ENCODE measurements at places on chromosomes 7 and 10.

DNA sequence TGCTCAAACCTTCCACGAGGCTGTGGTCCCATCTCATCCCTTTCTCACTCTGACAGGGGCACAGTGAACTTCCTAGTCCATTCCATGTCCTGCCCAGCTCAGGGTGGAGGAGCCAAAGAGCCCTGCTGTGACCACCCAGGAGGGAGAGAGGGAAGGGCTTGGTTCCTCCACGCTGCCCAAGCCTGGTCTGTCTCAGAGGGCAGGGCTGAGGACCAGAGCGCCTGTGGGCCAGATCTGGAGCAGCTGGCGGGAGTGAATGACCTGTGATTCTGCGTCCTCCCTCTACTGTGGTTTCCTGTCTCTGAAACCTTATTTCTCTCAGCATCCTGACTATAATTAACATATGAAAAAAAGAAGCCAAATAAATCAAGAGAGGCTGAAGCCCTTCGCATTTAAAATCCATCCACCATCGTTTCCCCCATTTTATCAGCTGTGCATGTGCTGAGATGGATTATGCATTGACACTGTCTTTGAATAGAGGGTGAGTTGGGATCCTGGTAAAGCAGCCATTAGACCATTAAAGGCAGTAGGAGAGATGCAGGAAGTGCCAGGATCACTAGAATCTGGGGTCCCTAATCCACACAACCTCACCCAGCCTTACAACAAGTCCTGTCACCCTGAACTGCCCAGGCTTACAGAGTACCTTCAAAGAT, 165.6 kb downstream of the DPP6 start:
- no peak for DNase-seq

- DNase-seq = no peak
Measured at GRCh38 chr10:96660297-96660696, 60.0 kb downstream of the PIK3AP1 start.

GRCh38 chr10:22710139-22710745, 4.1 kb downstream of the PIP4K2A start:
- peak; percentile 68 for DNase-seq

DNA sequence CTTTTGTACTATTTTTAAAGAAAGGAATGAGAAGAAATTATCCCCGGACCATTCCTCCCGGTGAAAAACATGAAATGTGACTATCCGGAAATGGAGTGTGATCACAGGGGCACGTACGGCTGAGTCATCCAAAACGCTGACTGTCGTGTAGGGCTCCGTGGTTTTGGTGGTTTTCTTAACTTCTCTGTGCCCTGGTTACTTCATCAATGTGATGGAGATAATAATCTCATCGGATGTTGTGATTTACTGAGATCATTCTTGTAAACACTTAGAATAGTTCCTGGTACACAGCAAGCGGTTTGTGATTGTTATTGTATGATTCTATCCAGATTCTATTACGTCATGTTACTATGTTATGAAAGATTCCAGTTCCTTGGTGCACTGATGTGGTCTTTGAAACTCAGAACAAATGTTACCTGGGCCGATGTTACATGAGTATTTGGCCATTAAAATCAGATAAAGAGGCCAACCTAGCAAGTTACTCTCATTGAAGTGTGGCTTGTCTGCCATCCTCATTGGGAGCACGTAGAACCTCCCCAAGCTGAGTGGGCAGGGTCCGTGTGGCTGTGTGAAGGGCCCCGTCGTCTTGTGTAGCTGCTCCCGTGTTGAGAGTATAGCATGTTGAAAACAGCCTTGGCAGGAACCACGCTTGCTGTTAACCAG, 99.5 kb downstream of the CAMK1D start:
- DNase-seq = peak; percentile 62

- no peak for DNase-seq
Measured at GRCh38 chr7:90764848-90765570, 168.9 kb downstream of the CDK14 start.

DNA sequence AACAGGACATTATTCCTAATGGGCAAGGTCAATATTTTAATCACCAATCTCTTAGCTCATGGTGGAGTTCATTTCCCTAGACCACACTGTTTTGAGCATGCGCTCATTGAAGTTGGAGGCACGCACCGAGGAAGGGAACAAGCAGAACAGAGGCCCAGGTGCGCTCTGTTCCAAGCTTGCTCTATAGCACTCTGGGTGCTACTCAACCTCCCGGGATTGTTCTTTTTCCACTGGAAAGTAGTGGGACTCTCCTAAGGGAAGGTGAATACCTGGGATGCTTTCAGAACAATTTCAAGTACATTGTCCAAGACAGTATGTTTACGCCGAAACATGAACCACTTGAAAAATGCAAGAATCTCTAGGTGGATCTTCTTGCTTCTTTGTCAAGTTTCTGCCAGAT, 16.2 kb downstream of the PLXNA4 start:
- DNase-seq = no peak

DNA sequence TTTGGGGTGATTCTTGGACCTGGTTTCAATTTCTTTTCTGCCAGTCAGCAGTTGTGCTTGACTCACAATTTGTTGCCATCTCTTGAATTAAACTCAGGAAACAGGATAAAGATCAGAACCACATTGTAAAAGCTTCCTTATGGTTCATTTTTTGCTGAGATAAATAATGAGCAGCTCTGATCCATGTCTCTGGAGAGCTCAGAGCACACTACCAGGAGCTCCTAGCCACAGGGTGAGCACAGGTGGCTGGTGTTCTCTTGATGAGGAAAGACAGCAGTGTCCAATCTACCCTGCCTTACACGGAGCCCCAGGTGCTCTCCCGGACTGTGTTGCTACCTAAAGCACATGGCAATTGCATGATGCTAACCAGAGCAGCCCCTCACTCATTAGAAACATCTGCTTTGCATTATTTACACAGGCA, 17.2 kb upstream of the FAM170B start:
- DNase-seq = no peak

GRCh38 chr7:129083525-129083924, 28.6 kb upstream of the TNPO3 start:
- DNase-seq = no peak

DNA sequence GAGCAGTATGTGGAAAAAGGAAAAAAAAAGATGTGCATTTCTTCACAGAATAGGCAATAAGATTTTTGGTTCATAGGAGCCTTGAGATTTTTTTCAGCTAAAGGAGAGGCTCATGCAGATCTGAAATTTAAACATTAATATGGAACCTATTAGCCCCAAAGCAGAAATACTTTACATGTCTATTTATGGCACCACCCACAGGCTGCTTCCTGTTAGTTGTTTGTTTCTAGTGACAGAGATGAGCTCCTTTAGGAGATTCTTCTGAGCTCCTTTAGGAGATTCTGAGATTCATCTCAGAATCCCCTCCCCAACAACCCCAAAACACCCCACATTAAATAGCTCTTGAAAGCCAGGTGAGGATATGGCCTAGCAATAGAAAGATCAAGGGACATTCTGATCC, 27.9 kb upstream of the HPS1 start:
- DNase-seq = no peak

GRCh38 chr10:66792441-66792840, 133.4 kb upstream of the LRRTM3 start:
- no peak for DNase-seq

DNA sequence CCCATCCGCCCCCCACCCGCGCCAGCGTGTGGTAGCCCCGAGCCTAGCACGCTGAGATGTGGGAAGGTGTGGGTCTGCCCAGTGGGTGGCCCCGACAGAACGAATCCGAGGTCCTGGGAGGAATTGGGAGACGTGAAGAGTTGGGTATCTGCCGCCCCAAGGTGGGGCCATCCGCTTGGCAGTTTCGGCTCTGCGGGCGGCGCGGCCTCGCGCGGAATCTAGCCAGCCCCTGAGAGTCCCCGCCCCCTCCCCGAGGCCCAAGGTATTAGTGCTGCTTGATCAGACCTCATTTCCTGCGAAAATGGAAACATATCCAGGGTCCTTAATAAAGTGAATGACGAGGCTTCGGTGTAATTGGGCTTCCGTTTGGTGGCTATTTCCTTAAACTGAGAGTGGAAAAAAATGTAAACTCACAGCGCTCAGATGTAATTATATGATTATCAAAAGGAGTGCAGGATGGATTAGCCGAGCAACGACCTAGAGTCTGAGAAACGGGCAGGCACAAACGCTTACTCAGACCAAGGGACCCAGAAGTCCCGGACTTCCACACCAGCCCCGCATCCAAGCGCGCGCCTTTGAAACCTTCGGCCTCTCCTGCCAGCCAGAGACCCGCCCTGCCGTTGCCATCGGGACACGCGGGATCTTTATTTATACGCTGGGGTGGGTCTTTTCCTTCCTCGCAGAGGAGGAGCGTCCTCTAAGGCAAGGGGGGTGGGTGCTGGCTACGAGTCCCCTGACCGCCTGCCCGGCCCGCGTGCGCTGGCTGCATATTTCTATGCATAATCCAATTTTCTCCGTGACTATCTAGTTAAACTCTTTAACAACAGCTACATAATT, 12.8 kb downstream of the LBX1 start:
- peak; percentile 60 for DNase-seq

GRCh38 chr10:127148933-127149220, 47.5 kb downstream of the INSYN2A start:
- DNase-seq = no peak

- DNase-seq = no peak
Measured at GRCh38 chr7:66379542-66380160, 174.5 kb downstream of the TPST1 start.

- DNase-seq = no peak
Measured at GRCh38 chr7:100566018-100566531, 7.6 kb downstream of the SAP25 start.

DNA sequence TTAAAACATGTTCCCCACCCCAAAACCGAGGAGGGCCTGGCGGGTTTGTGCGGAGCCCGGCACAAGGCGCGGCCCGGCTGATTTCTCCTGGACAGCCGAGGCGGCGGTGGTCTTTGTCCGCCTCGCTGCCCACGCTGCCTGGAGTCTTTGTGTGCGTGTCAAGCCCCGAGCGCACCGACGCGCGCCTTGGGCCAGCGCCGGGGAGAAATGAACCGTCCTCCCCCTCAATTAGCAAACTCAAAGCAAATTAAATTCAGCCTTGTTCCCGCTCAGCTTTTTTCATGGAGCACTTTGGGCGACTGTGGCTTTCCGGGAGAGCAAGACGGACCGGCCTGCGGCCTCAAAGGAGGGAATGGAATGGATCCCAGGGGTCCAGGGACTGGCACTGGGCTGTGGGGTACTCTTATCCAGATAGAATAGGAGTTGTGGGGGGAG, 4.1 kb downstream of the EMX2 start:
- no peak for DNase-seq

GRCh38 chr7:12458520-12459131, 55.0 kb upstream of the VWDE start:
- peak; percentile 5 for DNase-seq

DNA sequence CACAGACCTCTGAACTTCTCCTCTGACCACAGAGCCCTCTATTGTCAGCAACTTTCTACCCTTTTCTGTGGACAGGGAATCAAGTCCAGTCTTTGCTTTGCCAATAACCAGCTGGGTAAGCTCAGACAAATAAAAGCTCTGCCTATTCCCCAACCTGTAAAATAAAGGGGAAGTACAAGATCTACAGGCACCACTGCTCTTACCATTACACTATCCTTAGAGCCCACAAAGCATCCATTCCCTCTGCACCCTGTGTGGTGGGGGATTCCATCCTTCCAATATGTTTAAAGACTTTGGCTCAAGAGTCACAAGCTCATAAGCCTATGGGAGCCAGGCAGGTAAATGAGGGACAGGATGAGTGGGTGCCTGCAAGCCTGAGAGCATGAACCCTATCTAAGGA, 88.2 kb downstream of the PARD3 start:
- DNase-seq = no peak

DNA sequence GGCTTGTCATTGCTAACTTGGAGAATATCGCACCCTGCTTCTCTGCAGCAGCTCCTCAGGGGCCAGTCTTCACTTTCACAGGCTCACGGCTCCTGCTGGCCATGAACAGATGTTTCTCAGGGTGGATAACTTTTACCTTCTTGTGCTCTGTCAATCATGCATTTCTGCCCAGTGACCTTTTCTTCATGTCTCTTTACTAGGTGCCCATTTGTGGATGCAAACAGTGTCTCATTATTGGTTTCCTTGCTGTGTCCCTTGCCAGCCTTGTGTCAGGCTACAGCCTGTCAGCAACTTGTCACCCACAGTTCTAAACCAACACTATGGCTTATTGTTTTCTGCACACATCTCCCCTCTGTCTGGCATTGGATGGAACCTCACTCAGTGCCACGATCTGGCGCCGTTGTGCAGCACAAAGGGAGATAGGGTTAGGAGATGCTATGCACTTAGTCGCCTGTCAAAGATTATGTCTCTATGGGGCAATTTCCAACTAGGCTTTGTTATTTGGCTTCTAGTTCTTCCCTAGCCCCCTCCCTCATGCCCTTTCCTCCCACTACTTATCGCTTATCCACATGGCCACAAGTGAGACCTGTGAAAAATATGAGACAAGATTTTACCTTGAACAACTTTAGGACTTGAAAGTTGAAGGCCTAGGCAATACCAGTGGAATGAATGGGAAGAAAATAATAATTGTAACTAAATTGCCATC, 45.7 kb upstream of the NXPH1 start:
- DNase-seq = no peak

DNA sequence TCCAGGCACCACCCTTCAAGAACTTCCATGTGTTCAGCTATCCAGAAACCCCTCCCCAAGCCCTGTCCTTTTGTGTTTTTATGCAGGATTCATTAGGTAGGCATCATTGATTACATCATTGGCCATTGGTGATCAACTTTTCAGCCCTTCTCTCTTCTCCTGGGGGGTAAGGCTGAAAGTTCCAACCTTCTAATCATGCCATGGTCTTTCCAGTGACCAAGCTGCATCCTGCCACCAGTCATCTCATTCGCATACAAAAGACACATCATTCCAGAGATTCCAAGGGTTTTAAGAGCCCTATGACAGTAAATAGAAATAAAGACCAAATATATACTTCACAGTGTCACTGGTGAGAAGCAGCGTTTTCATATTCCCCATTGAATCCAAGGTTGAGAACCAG, 48.2 kb downstream of the DNAJC12 start:
- DNase-seq = no peak

GRCh38 chr10:123377883-123378282, 223.7 kb downstream of the BUB3 start:
- DNase-seq = no peak

DNA sequence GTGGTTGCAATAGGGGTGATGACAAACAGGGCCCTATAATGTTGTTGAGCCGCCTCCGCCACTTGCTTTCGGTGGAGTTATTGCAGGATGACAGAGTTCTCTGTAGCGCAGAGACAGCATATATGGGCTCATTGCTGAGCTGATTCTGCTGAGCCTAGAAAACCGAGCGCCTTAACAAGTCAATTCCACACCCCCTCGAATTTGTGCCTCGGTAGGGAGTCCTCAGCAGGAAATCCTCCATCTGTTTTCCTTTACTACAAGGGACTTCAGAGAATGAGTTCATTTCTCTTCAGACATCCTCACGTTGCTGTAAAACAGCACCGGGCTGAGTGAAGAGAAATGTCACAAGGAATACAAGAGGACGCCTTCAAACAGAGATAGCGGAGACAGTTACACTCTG, 90.7 kb upstream of the KIAA1217 start:
- DNase-seq = no peak

DNA sequence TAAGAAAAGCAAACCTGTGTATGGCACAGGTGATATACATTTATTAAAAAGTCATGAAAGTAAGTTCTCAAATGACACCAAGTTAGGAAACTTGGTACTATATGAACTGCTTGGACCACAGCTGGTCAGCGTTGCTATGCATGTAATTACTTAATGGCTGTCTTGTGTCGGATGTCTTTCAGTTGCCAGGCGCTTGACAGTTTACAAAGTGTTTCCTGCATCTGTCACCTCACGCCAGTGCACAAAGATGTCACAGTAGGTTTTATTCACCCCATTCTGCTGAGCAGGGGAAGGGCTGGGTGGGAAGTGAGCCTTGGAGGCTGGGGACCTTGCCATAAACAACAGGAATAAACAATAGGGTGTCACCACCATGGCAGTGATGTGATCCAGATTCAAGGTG, 35.8 kb downstream of the ADAM12 start:
- no peak for DNase-seq
